ENCODE measurements at places on chromosomes 6 and 20.

- DNase-seq, result no peak
These were observed 541.7 kb upstream of the FLRT3 start for GRCh38 chr20:14879020-14879697.

- DNase-seq, result no peak
These were observed 896.7 kb upstream of the MAP3K7 start for GRCh38 chr6:91483415-91484105.

- no peak for DNase-seq
These were observed 252.0 kb downstream of the TBX18 start for GRCh38 chr6:84512391-84512790.

- DNase-seq, result no peak
These were observed 266.1 kb downstream of the ADGB start for GRCh38 chr6:146864885-146865284.

- DNase-seq, result no peak
These were observed 494.0 kb upstream of the MAP3K7 start for GRCh38 chr6:91080871-91081270.

GRCh38 chr6:12935637-12936036 lies 219.1 kb downstream of the PHACTR1 start:
- no peak for DNase-seq

DNA sequence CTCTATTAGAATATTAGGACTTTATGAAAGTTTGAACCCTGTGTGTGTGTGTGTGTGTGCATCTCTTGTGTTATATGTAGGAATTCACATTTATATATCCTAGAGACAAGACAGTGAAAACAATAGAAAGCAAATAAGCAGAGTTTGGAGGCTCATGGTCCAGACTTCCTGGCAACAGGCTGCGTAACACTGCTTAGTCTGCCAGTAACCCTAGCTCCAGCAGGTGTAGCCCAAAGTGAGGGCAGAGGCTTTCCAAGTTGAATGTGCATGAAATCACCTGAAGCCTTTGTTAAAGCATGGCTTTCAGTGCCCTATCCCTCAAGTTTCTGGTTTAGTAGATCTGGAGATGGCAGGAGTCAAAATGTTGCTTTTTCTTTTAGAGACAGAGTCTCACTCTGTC lies 569.9 kb downstream of the KIF16B start:
- DNase-seq, result no peak

DNA sequence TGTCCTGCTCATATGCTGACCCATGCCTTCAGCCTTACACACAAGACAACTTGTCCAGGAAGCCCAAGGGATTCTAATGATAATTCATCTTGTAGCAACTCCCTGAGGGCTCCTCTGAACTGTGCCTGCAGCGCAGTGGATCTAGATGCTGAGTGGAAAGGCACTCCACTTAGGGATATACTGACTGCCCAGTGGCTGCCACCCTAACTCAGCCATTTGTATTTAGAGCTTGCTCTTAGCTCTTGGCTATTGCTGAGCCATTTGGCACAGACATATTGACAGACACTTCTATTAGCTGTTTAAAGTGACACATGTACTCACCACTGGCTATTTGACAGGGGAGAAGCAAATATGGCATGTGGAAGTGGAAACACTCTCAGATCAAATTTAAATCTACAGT lies 278.3 kb upstream of the SGK1 start:
- DNase-seq, result no peak

- no peak for DNase-seq
These were observed 8.3 kb downstream of the TENT5A start for GRCh38 chr6:81744131-81744530.

- no peak for DNase-seq
These were observed 212.7 kb downstream of the BCKDHB start for GRCh38 chr6:80319196-80319595.

DNA sequence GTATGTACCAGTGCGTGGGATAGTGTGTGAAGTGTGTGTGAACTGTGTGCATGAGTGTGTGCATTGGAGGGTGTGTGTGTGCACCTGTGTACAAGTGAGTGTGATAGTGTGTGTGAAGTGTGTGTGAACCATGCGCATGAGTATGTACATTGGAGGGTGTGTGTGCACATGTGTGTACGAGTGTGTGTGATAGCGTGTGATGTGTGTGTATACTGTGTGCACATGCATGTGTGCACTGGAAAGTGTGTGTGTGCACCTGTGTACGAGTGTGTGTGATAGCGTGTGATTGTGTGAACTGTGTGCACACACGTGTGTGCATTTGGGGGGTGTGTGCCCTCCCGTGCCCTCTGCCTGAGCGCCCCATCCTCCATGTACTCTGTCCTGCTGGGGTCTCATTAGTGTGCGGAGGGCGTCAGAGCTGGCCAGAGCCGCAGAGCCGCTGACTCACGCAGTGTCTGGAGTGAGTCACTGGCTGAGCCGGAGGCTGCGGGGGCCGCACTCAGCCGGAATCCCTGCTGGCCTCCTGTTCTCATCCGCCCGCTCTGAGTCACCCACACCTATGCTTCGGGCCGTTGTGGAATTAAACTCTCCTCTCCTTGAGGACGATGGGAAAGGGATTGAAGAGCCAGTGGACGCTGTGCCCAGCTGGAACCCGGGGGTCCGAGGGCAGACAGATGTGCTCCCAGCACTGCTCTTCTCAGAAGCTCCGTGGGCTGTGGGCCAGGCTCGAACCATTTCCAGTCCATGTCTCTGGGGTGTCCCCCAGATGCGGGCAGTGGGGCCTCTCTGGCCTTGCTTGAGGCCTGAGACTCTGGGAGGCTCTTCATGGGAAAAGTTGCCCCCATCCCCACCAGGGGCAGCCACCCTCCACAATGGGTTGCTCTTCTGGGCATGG lies 27.3 kb upstream of the STX16 start:
- DNase-seq, result no peak

GRCh38 chr6:45892696-45893245 lies 122.9 kb downstream of the CLIC5 start:
- no peak for DNase-seq

- no peak for DNase-seq
These were observed 175.4 kb upstream of the FLRT3 start for GRCh38 chr20:14512839-14513238.

GRCh38 chr6:161168281-161168891 lies 105.5 kb downstream of the AGPAT4 start:
- DNase-seq, result no peak

DNA sequence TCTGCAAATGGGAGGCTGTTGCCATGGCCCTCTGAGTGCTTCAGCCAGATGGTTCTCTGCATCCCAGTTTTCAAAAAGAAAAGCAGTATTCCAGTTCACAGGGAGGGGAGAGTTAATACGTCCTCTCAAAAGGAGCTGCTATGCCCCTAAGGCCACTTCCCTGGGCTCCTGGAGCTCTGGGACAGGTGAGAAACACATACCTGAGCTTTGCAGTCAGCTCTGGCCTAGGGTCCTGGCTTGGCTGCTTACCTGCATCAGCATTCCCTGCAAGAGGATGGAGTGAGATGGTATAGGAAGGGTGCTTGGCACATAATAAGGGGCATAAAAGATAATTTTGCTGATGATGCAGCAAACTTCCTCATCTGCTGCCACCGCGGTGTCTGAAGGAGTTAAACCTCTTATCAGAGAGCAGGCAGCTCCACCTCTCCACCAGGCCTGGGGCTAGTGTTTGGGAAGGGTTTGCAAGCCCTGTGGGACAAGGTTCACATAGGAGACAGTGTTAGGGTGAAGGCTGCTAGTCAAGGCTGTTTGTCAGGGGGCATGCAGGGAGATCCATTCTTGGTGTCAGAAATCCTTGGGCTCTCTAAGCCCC lies 62.7 kb downstream of the SLC24A3 start:
- DNase-seq, result no peak
